ENCODE measurements at places on chromosomes 7 and 10.

DNA sequence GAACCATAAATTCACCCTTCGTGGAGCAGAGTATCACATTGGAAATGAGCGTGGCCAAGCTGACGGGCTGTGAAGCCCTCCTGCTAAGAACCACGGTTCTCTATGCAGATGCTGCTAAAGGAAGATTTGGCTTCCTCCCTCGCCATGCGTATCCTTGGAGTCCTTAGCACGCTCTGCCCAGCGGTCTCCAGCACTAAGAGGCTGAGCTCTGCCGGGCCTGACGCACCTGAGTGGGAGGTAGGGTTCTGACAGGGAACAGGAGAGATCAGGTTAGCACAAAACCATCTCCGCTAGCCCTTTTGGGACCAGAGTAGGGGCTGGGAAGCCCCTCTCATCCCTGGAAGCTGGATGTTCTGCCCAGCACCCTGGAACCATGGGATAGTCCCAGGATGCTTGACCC is 225.8 kb downstream of the KCNMA1 start:
- DNase-seq, result no peak

- DNase-seq, result peak; percentile 68
Observed at GRCh38 chr7:140656548-140657515, 15.9 kb upstream of the ADCK2 start.

GRCh38 chr7:86592185-86592584 is 51.5 kb upstream of the GRM3 start:
- DNase-seq, result no peak

DNA sequence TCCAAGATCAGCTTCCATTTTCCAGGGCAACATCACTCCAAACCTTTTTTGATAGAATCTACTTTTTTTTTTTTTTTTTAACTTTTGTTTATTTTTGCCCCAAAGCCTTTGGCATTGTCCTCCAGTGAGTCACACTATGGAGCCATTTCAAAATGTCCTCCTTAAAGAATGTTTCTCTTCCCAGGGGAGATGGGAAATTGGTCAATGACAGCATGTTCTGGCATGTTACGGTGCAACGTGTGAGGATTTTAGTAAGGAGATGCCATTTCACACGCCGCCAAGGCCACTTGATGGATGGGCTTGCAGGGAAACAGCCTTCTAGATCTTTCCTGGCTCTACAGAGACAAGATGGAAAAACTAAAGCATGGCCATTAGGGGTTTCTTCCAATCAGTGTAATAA is 30.7 kb upstream of the TRIL start:
- DNase-seq, result no peak

DNA sequence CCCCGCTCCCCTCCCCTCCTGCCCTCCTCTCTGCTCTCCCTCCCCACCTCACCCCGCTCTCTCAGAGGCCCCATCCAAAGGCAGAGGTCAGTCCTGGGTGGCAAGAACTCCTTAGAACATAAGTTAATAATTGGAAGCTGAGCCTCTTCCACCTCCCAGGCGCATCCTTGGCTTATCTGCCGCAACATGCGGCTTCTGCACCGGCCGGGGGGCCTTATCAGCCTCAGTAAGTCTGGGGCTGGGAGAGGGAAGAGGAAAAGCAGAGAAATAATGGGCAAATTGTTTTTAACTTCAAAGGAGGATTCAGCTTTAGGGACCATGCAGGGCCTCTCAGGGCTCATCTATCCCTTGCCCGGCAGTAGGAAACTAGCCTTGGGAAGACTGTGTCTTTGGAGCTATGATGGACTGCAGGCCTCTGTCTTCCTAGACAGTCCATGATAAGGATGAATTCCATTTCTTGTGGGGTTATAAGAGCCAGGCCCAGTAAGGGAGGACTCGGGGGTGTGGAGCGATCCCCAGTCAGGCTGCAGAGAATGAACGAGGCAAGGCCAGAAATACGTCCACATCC is 411.6 kb downstream of the PLXNA4 start:
- no peak for DNase-seq

DNA sequence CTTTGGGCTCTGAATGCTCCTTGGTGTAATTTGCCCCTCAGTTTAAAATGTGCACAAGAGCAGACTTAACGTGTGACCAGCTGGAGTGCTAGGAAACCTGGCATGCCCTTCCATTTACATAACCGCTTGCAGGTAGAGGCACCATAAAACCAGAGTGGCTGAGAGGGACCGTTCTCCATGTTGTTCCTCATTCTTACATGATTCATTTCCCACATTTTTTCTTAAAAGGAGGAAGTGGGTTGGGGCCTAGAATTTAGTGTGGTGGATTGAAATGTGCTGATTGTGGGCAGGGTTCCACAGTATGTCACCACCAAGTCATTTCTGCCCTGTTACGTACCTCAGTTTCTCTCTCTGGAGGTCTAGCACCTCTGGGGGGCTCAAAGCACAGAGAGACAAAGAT is 375.8 kb upstream of the VSTM2A start:
- DNase-seq, result no peak

DNA sequence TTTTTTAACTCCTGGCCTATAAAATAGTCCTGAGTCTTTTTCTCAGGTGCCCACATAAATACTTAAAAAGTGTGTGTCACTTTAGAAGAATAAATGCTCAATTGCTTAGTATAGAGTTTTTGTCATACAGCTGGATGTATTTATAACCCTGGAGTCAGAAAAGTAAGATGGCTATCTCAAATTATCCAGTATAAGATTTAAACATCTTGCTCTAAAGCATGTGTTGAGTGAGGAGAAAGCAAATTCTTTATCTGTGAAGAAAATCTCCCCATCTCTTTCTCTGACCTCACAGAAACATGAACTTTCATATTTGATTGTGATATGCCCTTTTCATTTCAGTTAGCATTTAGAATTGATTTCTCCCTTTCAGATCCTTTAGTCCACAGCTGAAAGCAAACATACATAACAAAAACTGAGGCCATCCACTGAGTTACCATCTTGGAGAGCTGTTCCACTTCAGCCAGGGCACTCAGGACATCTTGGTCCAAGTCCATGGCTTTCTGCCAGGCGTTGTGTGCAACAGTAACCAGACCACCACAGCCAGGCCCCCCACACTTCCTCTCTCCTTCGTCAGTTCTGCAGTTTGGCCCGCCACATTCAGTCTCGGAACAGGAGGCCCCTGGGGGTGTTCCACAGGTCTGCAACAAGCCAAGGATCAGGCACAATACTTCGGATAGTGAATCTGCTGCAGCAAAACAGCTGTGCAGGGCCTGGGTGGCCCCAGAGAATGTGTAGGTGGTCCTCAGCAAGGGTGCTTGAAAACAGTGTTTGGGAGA is 40.9 kb downstream of the DLD start:
- DNase-seq, result no peak

- DNase-seq, result no peak
Observed at GRCh38 chr10:33153251-33153967, 181.1 kb downstream of the NRP1 start.

DNA sequence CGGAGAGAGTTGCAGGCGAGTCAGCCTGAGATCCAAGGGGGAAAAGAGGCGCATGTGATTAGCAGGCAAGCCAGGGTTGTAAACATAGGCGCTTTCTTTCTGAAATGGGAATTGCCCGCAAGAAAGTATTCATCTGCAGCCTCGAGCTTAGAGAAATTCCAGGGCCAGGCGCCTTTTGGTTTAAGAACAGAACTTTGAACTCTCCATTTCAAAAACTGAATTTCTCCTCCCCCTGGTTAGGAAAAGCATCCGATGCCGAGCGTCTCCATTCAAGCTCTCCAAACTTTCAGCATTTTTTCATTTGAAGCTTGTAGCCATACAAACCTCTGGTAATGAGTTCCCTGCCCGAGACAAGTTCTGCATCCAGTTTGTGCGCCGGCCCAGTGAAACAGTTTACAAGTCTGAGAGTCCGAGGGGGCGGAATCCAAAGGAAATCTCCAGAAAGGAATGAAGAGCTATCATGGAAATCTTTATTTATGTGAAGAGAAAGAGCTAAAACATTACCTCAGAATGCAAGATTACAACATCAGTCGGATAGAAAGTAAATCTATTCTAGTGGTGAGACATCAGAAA is 69.9 kb downstream of the FAM204A start:
- DNase-seq, result no peak

GRCh38 chr7:102439963-102440795 is 6.8 kb downstream of the ORAI2 start:
- peak; percentile 94 for DNase-seq

GRCh38 chr7:150393325-150393724 is 14.2 kb downstream of the ZNF775 start:
- no peak for DNase-seq

GRCh38 chr10:35637462-35637861 is 4.6 kb downstream of the FZD8 start:
- no peak for DNase-seq

- no peak for DNase-seq
Observed at GRCh38 chr10:317271-317769, 182.1 kb downstream of the ZMYND11 start.

- no peak for DNase-seq
Observed at GRCh38 chr7:12805518-12805928, 118.1 kb downstream of the ARL4A start.

GRCh38 chr7:90402785-90403173 is 482 bp upstream of the CLDN12 start:
- no peak for DNase-seq

- DNase-seq, result no peak
Observed at GRCh38 chr7:1268866-1269265, 36.2 kb downstream of the UNCX start.

GRCh38 chr7:116630357-116630756 is 41.6 kb upstream of the MET start:
- DNase-seq, result no peak

- peak; percentile 89 for DNase-seq
Observed at GRCh38 chr7:123865517-123866117, 20.6 kb downstream of the HYAL4 start.

- DNase-seq, result no peak
Observed at GRCh38 chr10:8060704-8061121, 6.2 kb downstream of the GATA3 start.

GRCh38 chr10:125263551-125263950 is 103.2 kb upstream of the CTBP2 start:
- no peak for DNase-seq

- peak; percentile 45 for DNase-seq
Observed at GRCh38 chr7:20532890-20533289, 82.6 kb upstream of the ABCB5 start.

DNA sequence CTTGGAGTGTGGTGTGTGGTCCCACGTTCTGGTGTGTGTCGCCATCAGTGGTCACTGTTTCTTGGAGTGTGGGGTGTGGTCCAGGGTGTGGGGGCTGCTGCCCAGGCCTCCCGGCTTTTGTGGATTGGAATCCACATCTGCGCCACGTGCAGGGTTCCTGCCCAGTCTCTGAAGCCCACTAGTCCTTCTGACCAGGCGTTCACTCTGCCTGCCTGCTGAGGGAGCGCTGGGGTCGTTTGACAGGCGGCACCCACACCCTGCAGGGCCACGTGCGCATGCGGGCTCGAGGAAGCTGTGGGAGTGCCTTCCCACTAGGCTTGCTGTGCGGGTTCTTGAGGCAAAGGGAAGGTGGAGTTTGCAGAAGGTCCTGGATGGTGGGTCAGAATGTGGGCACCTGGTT is 51.4 kb downstream of the INPP5A start:
- no peak for DNase-seq

- DNase-seq, result no peak
Observed at GRCh38 chr7:6649241-6649961, 12.3 kb downstream of the ZNF316 start.

DNA sequence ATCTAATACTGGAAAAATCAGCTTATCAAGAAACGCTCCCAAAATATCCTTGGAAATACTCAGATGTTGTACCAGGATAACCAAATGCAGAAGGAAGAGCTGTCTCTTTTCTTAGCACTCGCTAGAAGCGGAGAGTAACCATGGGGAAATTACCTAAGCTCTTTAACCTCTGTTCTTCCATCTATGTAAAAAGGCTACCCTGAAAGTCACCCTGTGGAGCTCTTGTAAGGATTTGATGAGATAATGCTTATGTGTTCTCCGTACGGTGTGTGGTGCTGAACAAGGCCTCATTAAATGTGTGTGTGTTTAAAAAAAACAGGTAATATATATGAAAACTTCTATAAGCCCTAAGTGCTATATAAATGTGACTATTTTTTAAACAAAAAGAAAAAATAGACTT is 38.2 kb upstream of the MYO3A start:
- DNase-seq, result no peak

DNA sequence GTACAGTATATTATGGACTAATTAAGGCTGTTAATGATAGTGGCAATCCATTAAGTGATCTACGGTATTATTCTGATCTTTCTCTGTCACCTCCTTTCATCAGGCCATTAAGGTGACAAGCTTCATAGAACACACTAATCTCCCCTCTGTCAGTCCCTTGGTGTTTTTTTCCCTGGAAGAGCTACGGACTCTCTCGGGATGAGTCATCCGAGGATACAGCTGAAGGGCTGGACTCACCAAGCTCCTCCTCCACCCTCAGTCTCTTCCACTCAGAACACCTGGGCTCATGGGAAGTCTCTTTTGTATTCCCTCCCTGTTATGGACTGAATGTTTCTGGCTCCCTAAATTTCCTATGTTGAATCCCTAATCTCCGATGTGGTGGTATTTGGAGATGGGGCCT is 69.8 kb upstream of the PLXNA4 start:
- peak; percentile 7 for DNase-seq

GRCh38 chr10:33602278-33602677 is 267.8 kb upstream of the NRP1 start:
- DNase-seq, result no peak

DNA sequence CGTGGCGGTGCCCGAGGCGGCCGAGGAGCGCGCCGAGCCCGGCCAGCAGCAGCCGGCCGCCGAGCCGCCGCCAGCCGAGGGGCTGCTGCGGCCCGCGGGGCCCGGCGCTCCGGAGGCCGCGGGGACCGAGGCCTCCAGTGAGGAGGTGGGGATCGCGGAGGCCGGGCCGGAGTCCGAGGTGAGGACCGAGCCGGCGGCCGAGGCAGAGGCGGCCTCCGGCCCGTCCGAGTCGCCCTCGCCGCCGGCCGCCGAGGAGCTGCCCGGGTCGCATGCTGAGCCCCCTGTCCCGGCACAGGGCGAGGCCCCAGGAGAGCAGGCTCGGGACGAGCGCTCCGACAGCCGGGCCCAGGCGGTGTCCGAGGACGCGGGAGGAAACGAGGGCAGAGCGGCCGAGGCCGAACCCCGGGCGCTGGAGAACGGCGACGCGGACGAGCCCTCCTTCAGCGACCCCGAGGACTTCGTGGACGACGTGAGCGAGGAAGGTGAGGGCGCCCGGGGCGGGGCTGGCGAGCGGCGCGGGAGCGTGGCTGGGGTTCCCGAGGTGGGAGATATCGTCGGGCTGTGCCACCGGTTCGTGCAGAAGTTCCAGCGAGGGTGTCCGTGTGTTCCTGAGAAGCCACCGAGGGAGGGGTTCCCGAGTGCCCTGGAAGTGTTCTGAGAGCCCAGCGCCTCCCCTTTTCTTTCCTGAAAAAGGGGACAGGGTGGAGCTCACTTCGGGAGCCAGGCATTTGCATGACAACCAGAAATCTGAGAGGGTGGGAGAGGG is 495 bp downstream of the EIF3B start:
- peak; percentile 42 for DNase-seq

Measured in dermis blood vessel endothelial cell (primary cell).